Uterus (tissue), 4 donors: ENCODE measurements at places on chromosomes 13 and 19. TPM values are rescaled to one million over a fixed set of nuclear protein-coding genes. Genes with fewer than 3 reads are reported as not detected.

The FLT3 gene
- total RNA-seq: 0.24 TPM

The SERPINE3 gene
- 0.14 TPM for total RNA-seq

The PDX1 gene
- not detected for total RNA-seq

The SLC8A2 gene
- 14.9 TPM for total RNA-seq

The MADCAM1 gene
- total RNA-seq: 0.34 TPM

The PSG6 gene
- total RNA-seq: not detected

- no peaks in the 10 kb centered on the region for H3K27me3 ChIP-seq
- H3K4me1 ChIP-seq: no peaks in the 10 kb centered on the region
- no peaks in the 10 kb centered on the region for H3K36me3 ChIP-seq
- no peak overlapping the region for H3K4me3 ChIP-seq
- H3K27ac ChIP-seq: no peak overlapping the region
- DNase-seq: no peak
These were observed 12.8 kb downstream of the SHISA2 start for GRCh38 chr13:26038931-26039475.

DNA sequence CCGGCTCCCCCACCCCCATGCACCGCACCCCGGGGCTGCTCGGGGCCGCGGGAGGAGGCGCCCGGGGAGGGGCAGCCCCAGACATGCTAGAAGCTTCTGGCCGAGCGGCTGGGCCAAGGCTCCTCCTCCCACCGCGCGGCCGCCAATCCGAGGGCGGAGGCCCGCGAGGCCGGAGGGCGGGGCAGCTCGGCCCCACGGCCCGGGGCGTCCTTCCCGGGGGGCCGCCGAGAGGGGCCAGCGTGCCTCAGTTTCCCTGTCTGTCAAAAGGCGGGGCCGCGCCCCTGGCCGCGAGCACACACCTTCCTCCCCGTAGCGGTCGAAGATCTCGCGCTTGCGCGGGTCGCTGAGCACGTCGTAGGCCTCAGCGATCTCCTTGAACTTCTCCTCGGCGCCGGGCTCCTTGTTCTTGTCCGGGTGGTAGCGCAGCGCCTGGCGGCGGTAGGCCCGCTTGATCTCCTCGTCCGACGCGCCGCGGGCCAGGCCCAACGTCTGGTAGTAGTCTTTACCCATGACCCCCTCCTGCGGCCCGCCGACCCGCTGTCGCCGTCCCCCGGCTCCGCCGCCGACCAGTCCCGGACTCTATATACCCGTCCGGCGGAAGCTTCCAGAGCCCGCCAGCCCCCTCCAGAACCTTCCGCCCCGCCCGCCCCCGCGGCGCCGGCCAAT lies at the start of gene DNAJB1:
Gene DNAJB1, minus strand, starts transcription at position 558 of the 666 bp plus-strand sequence. Its CDS starts 48 bp downstream, at position 510.
- H3K27ac ChIP-seq: peak within 1 kb of the TSS; percentile 100
- H3K4me3 ChIP-seq: peak within 1 kb of the TSS; percentile 100
- no peaks in the 10 kb centered on the region for H3K36me3 ChIP-seq
- DNase-seq: peak; percentile 76

DNA sequence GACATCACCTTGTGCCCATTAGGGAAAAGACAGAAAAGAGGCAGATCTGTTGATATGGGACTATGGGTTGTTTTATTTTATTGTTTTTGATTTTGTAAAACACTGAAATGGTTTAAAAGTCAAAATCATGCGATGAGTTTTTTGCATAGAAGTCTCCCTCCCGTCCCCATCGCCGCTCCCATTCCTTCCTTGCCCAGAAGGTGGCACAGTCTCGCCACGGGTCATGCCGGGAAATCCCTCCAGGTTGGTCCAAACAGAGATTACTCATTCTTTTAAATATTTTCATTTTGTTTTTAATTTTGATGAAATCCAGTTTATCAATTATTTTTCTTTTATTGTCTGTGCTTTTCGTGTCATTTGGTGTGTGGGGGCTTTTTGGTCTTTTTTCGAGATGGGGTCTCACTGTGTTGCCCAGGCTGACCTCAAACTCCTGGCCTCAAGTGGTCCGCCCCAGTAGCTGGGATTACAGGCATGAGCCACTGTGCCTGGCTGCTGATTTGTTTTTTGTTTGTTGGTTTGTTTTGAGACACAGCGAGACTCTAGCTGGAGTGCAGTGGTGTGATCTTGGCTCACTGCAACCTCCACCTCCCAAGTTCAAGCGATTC lies 9.2 kb downstream of the PGPEP1 start:
- no peaks in the 10 kb centered on the region for H3K27me3 ChIP-seq
- no peak overlapping the region for H3K4me3 ChIP-seq
- H3K4me1 ChIP-seq: no peaks in the 10 kb centered on the region
- peak; percentile 53 for DNase-seq

GRCh38 chr13:101258071-101258470 lies 158.2 kb downstream of the NALCN start:
- no peaks in the 10 kb centered on the region for H3K27me3 ChIP-seq
- no peak overlapping the region for H3K4me3 ChIP-seq
- no peaks in the 10 kb centered on the region for H3K36me3 ChIP-seq
- H3K27ac ChIP-seq: no peak overlapping the region
- no peak for DNase-seq

DNA sequence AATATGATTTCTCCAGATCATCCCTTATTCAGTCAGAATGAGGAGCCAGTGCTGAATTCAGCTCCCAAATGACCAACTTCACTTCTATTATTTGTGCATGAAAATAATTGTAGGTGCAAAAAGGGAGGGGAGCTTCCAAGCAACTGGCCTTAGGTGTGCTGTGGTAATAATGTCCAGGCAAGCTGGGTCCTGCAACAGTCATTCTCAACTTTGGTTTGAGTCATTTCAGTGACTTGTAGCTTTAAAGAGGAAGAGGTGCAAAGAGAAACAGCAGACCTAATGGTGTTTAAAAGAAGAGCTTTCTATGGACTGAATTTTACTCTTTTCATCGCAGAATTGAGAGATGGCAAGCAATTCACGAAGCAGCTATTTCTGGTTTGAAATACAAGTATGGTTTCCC lies 29.2 kb upstream of the FGF9 start:
- no peak overlapping the region for H3K4me3 ChIP-seq
- no peak overlapping the region for H3K27ac ChIP-seq
- no peaks in the 10 kb centered on the region for H3K27me3 ChIP-seq
- no peaks in the 10 kb centered on the region for H3K36me3 ChIP-seq
- DNase-seq: no peak

DNA sequence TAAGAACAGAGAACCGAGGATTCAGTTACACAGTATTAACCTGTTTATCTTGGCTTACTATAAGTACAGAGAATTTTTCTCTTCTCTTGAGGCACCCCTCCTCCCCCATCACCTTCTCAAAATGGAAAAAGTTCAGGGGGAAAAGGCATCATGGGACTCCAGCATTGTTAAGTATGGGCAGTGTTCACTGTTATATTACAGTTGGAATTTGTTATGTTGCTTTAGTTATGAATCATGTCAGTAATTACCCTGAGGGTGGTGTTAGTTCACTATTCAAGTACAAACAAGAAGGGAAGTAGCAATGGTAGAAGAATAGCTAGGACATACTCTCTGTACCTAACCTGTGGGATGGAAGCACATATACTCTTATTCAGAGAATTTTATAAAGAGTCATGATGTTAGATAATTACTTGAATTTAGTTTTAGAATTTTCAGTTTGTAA lies 12.0 kb downstream of the LPAR6 start:
- H3K4me3 ChIP-seq: no peak overlapping the region
- no peaks in the 10 kb centered on the region for H3K27me3 ChIP-seq
- no peak for DNase-seq
- H3K36me3 ChIP-seq: no peaks in the 10 kb centered on the region
- peak overlapping the region; percentile 94 for H3K27ac ChIP-seq

DNA sequence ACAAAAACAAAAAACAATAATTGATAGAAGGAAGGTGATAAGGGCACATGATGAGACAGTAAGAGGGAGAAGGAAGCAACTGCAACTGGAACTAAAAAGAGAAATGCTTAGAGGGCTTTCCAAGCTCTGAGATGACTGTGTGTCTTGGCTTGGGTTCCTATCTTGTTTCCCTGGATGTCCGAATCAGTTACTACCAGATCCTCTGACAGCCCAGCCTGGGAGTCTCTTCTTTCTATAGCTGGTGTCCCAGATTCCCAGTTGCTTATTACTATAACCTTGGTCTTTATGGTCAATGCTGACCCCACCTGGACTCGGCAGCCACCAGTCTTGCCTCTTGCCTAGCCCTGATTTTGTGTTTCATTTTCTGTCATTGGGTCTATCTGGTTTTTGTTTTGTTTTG lies 116.4 kb downstream of the RFC3 start:
- H3K36me3 ChIP-seq: no peaks in the 10 kb centered on the region
- H3K4me1 ChIP-seq: no peaks in the 10 kb centered on the region
- no peak for DNase-seq
- H3K27me3 ChIP-seq: no peaks in the 10 kb centered on the region

DNA sequence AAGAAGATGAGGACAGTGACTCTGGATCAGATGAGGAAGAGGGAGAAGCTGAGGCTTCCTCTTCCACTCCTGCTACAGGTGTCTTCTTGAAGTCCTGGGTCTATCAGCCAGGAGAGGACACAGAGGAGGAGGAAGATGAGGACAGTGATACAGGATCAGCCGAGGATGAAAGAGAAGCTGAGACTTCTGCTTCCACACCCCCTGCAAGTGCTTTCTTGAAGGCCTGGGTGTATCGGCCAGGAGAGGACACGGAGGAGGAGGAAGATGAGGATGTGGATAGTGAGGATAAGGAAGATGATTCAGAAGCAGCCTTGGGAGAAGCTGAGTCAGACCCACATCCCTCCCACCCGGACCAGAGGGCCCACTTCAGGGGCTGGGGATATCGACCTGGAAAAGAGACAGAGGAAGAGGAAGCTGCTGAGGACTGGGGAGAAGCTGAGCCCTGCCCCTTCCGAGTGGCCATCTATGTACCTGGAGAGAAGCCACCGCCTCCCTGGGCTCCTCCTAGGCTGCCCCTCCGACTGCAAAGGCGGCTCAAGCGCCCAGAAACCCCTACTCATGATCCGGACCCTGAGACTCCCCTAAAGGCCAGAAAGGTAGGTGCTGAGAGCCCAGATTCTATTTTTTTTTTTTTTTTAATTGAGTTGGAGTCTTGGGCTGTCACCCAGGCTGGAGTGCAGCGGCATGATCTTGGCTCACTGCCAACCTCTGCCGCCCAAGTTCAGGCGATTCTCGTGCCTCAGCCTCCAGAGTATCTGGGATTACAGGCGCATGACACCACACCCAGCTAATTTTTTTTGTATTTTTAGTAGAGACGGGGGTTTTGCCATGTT lies 2.3 kb downstream of the PPP1R15A start:
- DNase-seq: peak; percentile 49
- no peaks in the 10 kb centered on the region for H3K36me3 ChIP-seq
- H3K4me1 ChIP-seq: peaks cover 6% of the 10 kb centered on the region
- H3K4me3 ChIP-seq: peak overlapping the region; percentile 100
- no peaks in the 10 kb centered on the region for H3K27me3 ChIP-seq

DNA sequence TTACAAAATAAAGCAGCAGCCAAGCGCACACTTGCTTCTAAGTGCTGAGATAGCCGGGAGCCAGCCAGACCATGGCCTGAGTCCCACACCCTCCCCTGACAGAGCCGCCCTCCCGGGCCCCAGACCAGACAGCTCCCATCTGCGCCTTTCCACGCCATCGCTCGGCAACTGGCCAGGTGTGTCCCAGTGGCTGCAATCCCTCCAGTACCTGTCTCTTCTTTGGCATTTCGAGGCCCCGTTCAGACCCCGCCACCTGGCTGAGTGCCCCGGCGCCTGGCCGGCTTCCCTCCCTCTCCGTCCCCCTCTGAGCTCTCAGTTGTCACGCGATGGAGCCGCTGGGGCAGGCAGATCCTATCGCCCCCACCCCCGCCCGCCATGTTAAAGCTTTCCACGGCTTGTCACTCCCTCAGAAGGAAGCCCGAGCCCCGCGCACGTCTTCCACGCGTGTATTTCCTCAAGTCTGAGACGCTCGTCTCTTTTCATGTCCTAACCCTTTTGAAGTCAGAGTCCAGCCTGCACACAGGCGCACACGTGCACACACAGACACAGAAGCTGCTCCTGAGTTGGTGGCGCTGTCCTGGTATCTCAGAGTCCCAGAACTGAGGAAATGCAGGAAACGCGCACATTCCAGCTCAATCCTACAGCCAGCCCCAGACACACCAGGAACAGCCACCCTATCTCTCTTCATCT lies 7.9 kb downstream of the MLLT1 start:
- H3K27ac ChIP-seq: peak overlapping the region; percentile 92
- H3K4me3 ChIP-seq: peak overlapping the region; percentile 33
- H3K4me1 ChIP-seq: peaks cover 40% of the 10 kb centered on the region
- peak; percentile 91 for DNase-seq
- no peaks in the 10 kb centered on the region for H3K36me3 ChIP-seq

DNA sequence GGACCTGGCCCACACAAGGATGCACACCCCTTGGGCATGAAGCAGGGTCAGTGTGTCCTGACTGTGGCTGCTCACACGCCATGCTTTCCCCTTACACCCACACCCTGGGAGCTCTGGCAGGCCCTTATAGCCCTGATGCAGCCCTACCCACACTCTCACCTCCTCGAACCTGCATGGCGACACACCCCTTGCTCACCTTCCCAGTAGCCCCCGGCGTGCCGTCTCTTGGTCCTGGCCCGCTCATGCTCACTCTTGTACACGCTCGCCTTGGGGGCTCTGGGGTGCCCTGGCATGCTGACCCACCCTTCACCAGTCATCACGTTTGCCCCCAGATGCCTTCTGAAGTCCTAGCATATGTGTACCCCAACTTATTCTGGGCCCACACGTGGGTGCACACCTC lies 56.1 kb downstream of the MAP4K1 start:
- peaks cover 4% of the 10 kb centered on the region for H3K4me1 ChIP-seq
- no peaks in the 10 kb centered on the region for H3K36me3 ChIP-seq
- DNase-seq: no peak
- no peak overlapping the region for H3K27ac ChIP-seq
- H3K4me3 ChIP-seq: no peak overlapping the region
- H3K27me3 ChIP-seq: no peaks in the 10 kb centered on the region

- H3K36me3 ChIP-seq: no peaks in the 10 kb centered on the region
- H3K4me1 ChIP-seq: no peaks in the 10 kb centered on the region
- DNase-seq: no peak
- H3K27ac ChIP-seq: no peak overlapping the region
These were observed 668.1 kb downstream of the SLITRK5 start for GRCh38 chr13:88339271-88339741.

DNA sequence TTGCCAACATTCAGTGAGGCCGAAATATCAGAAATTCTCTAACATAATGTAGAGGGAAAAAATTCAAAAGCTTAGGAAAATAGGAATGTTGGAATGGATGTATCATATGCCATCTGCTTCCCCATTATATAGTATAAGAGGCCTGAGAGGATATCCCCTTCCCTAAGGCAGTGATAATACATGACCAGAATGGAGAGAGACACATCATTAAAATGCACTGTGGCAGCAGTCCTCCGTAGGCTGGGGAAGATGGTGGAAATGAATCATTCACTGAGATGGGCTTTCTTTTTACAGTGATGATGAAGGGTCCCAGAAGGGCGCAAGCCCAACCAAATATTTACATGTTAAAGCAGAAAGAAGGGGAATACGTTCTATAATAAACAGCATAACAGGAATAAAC lies 799.1 kb upstream of the SPRY2 start:
- H3K36me3 ChIP-seq: no peaks in the 10 kb centered on the region
- H3K27me3 ChIP-seq: no peaks in the 10 kb centered on the region
- no peaks in the 10 kb centered on the region for H3K4me1 ChIP-seq
